ENCODE measurements at places on chromosomes 5 and 9. TPM values are rescaled to one million over a fixed set of nuclear protein-coding genes. Genes with fewer than 3 reads are reported as not detected.

GFI1B gene
- total RNA-seq, result 3.1 TPM

DNA sequence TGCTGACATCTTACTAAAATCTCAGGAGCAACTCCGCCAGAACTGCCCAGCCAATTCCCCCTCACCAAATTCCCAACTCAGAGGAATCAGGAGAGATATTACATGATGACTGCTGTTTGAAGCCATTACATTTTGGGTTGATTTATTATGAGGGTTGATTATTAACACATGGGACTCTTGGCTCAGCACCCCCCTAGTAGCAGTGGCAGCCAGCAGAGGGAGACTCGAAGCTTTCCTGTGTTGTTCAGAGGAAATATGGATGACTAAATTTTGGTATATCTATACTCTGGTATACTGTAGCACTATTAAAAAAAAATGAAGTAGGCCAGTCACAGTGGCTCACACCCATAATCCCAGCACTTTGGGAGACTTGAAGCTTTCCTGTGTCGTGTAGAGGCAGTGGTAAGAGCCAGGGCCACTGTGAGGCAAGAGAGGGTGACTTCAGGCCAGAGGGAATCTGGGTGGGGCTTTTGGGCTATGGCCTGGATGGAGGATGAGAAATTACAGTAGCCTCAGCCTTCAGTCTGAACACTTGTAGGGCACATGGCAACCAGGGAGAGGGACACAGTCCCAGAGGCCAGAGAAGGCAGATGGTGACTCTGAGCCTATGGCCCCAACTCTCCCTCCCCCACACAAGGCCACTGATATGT lies 111.4 kb downstream of the LHX2 start:
- no peak overlapping the region for H3K4me3 ChIP-seq
- peaks cover 6% of the 10 kb centered on the region for H3K4me1 ChIP-seq
- no peak overlapping the region for H3K27ac ChIP-seq

GRCh38 chr5:31355337-31355736 lies 161.9 kb downstream of the CDH6 start:
- no peaks in the 10 kb centered on the region for H3K4me1 ChIP-seq
- no peak for DNase-seq
- no peaks in the 10 kb centered on the region for H3K36me3 ChIP-seq
- no peak overlapping the region for H3K4me3 ChIP-seq
- H3K27me3 ChIP-seq, result no peaks in the 10 kb centered on the region
- no peak overlapping the region for H3K27ac ChIP-seq

- no peak overlapping the region for H3K4me3 ChIP-seq
- H3K36me3 ChIP-seq, result peaks cover 16% of the 10 kb centered on the region
- no peaks in the 10 kb centered on the region for H3K4me1 ChIP-seq
- peak; percentile 59 for DNase-seq
- no peak overlapping the region for H3K27ac ChIP-seq
- H3K27me3 ChIP-seq, result no peaks in the 10 kb centered on the region
These were observed 18.4 kb downstream of the ZDHHC11B start for GRCh38 chr5:765948-766631.
